ENCODE measurements at places on chromosomes 6 and 20.

GRCh38 chr6:106586815-106587415, 42.4 kb downstream of the RTN4IP1 start:
- no peak for DNase-seq

DNA sequence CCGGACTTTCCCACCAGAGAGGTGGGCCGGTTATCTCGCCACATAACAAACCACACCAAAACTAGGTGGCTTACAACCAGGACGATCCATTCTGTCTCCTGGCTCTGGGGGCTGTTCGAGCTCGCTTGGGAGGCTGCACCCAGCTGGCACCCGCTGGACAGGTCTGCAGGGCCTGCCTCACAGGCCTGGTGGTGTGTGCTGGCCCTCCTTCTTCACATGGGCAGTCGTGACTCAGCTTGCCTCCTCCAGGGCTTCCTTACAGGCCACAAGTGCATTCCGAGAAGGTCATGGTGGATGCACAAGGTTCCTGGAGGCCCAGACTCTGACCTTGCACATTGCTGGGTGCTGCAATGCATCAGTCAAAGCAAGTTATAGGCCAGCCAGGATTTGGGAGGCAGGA, 34.2 kb downstream of the FOXF2 start:
- no peak for DNase-seq

- DNase-seq: peak; percentile 33
These were observed 209.7 kb downstream of the FARS2 start for GRCh38 chr6:5471044-5471443.

DNA sequence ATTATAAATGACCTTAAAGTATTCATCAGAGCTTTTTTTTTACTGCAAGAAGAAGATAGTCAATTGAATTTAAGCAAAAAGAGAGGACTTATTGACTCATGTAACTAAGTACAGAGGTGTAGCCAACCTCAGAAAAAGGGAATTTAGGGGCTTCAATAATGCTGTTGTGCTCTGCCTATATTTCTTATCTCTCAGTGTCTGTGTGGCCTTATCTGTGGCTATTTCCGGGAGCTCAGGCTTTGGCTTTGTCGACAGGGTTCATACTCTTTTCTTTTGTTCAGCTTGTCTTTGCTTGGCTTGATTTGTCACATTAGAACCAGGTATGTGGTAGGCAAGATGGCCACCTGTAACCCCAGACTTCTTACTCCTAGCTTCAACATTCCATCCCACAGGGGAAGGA, 38.6 kb upstream of the FABP7 start:
- DNase-seq: no peak

- DNase-seq: no peak
These were observed 107.6 kb upstream of the CEP85L start for GRCh38 chr6:118758946-118759345.

- no peak for DNase-seq
These were observed 66.2 kb upstream of the RREB1 start for GRCh38 chr6:7041511-7042026.

- no peak for DNase-seq
These were observed 178.9 kb downstream of the SASH1 start for GRCh38 chr6:148521586-148521985.

- DNase-seq: no peak
These were observed 148.4 kb downstream of the CARMIL1 start for GRCh38 chr6:25427549-25427948.

All from stimulated activated CD8-positive, alpha-beta memory T cell treated with anti-CD3 and anti-CD28 coated beads, Interleukin-7, amount 100 ng/mL, for 24 hours (primary cell).